Adrenal gland (tissue), 19 donors: ENCODE measurements at places on chromosomes 7 and 10. TPM values are rescaled to one million over a fixed set of nuclear protein-coding genes. Genes with fewer than 3 reads are reported as not detected.

Gene ZNF786
- total RNA-seq = 4.3 TPM

DNA sequence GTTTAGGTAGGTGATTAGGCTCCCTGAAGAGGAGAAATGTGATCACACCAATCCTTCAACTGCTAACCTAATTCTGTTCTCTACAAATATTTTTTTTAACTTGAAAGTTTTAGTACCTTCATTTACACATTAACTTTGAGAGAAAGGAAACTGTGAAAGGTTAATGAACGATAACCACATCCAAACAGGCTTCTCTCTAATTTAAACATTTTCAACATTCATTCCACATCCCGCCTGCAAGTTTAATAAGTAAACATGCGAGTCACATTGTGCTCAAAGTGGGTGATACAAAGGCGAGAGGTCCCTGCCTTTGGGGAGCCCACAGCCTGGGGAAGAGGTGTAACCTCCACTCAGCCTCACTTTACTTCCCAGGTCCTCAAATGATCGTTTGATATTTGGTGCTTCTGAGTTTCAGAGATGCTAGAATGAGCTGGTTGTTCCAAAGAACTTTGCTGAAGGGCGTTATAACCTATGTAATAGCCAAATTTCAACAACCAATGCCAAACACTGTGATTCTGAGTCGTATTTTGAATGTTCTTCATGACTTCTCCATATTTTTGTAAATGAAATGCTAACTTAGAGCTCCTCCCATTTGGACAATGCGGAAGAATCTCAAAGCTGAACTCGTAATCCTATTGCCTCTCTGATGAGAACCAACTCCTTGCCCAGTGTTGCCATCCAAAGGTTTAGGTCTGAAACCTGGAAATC is 47.5 kb downstream of the DENND2A start:
- no peak for DNase-seq
- peaks cover 8% of the 10 kb centered on the region for H3K4me1 ChIP-seq
- no peak overlapping the region for H3K4me3 ChIP-seq
- no peaks in the 10 kb centered on the region for H3K36me3 ChIP-seq
- no peaks in the 10 kb centered on the region for H3K27me3 ChIP-seq
- H3K27ac ChIP-seq = no peak overlapping the region

DNA sequence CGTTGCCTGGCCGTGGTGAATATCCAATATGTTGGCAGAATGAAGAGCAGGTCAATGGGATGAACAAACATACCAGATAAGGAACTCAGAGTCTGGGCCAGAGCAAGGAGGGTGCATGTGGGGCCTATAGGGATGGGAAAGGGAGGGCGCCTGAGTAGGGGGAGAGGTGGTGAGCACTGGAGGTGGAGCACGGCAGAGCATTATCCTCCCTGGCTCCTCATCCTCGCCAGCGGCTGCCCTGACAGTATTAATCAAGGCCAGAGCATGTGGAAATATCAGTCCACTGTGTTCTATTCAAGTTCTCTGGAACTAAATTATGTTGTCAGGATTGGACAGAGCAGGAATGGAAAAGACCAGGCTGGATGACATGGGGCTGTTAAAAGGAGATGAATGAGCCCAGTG is 254.8 kb upstream of the ZMIZ1 start:
- no peaks in the 10 kb centered on the region for H3K27me3 ChIP-seq
- H3K4me1 ChIP-seq = peaks cover 6% of the 10 kb centered on the region
- no peak overlapping the region for H3K4me3 ChIP-seq
- no peak overlapping the region for H3K27ac ChIP-seq
- H3K36me3 ChIP-seq = no peaks in the 10 kb centered on the region
- DNase-seq = no peak

- no peaks in the 10 kb centered on the region for H3K27me3 ChIP-seq
- no peaks in the 10 kb centered on the region for H3K4me1 ChIP-seq
- no peak overlapping the region for H3K4me3 ChIP-seq
- no peak overlapping the region for H3K27ac ChIP-seq
Measured at GRCh38 chr7:145735061-145735460, 381.5 kb upstream of the CNTNAP2 start.

DNA sequence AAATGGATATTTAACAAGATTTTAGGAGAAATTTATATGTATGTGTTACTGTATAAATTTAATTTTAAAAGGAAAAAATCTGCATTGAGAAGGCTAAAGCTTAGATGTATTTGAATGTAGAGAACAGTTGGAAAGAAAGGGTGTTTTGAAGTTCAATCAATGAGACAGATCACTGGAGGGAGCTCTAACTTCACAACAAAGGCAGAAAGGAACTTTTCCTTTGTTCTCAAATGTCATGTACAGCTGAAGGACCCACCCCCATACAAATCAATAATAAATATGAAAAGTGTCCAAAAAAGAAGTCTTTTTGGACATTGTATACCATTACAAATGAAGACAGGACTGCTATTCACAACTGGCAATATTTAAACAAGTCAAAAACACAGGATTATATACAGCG is 403.4 kb downstream of the DNAJB9 start:
- no peak for DNase-seq
- H3K36me3 ChIP-seq = no peaks in the 10 kb centered on the region
- no peaks in the 10 kb centered on the region for H3K27me3 ChIP-seq
- H3K4me3 ChIP-seq = no peak overlapping the region
- no peaks in the 10 kb centered on the region for H3K4me1 ChIP-seq

DNA sequence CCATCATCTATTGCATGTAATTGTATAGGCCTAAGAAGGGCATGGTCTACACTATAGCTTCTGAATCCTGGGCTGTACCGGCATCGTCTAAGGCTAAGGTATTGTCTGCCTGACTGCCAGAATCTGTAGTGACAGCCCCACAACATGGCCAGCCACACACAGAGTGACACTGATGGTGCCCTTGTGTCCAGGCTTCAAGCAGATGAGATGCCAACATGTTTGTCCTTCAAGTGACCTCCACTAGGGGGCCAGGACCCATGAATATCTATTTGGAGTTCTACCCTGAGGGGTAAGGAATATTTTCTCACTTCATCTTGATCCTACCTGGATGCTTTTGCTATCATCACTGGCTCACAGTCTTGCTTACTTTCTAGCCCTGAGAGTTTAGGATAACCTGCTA is 1.5 kb downstream of the CYP3A7 start:
- no peak overlapping the region for H3K27ac ChIP-seq
- H3K27me3 ChIP-seq = no peaks in the 10 kb centered on the region
- H3K4me3 ChIP-seq = no peak overlapping the region
- H3K4me1 ChIP-seq = no peaks in the 10 kb centered on the region
- no peaks in the 10 kb centered on the region for H3K36me3 ChIP-seq
- DNase-seq = no peak

- no peaks in the 10 kb centered on the region for H3K4me1 ChIP-seq
- no peaks in the 10 kb centered on the region for H3K27me3 ChIP-seq
- no peak overlapping the region for H3K27ac ChIP-seq
- H3K36me3 ChIP-seq = no peaks in the 10 kb centered on the region
- DNase-seq = no peak
Measured at GRCh38 chr10:111990734-111991133, 192.8 kb downstream of the GPAM start.

Gene OR2A1
- total RNA-seq = 0.14 TPM

Gene DOCK4
- 23.5 TPM for total RNA-seq

- H3K36me3 ChIP-seq = no peaks in the 10 kb centered on the region
- DNase-seq = peak; percentile 43
- no peaks in the 10 kb centered on the region for H3K27me3 ChIP-seq
- no peak overlapping the region for H3K27ac ChIP-seq
- H3K4me1 ChIP-seq = peaks cover 5% of the 10 kb centered on the region
Measured at GRCh38 chr10:34751272-34751671, 63.8 kb downstream of the PARD3 start.

Gene FBXL13
- total RNA-seq = 2.5 TPM

DNA sequence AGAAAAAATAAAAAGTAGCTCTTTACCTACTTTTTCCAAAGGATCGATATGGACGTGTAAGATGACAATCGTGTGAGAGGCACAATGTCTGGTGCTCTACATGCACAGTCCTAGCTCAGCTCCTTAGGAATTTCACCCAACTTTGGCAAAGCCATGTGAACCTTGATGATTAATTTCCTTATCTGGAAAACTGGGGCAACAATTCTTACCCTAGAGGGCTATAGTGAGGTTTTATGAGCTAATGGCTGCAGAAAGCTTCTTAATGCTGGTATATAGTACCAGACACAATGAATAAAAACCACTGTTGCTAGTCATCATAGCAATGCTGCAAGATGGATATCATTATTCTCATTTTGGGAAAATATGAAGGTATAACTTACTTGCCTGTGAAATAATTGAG is 202.7 kb downstream of the PARD3 start:
- H3K27ac ChIP-seq = no peak overlapping the region
- no peak overlapping the region for H3K4me3 ChIP-seq
- no peaks in the 10 kb centered on the region for H3K4me1 ChIP-seq
- no peaks in the 10 kb centered on the region for H3K36me3 ChIP-seq

DNA sequence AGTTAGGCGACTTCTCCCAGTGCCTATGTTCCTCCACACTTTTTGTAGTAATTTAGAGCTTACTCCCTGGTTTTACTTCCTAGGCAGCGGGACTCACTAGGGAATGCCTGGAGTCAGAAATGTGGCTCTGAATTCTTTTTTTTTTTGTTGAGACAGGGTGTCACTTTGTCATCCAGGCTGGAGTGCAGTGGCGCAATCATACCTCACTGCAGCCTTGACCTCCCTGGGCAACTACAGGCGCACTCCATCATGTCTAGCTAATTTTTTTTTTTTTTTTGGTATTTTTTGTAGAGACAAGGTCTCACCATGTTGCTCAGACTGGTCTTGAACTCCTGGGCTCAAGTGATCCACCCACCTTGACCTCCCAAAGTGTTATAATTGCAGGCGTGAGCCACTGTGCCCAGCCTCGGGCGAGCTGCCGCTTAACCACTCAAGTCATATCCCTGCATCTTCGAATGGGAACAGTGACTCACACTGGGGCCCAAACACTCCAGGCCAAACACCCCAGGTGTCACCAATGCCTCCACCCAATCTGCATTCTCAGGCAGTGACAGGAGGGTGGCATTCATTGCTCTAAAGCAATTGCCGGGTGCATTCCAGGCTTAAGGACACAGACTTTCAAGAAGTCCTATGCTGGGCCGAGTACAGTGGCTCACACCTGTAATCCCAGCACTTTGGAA is 19.6 kb downstream of the RGS10 start:
- peaks cover 5% of the 10 kb centered on the region for H3K27me3 ChIP-seq
- DNase-seq = peak; percentile 53
- no peak overlapping the region for H3K4me3 ChIP-seq
- H3K4me1 ChIP-seq = no peaks in the 10 kb centered on the region
- no peaks in the 10 kb centered on the region for H3K36me3 ChIP-seq
